ENCODE measurements at places on chromosomes 13 and 19. TPM values are rescaled to one million over a fixed set of nuclear protein-coding genes. Genes with fewer than 3 reads are reported as not detected.

CD33 gene
- 4.4 TPM for total RNA-seq

OLFM2 gene
- 1.8 TPM for total RNA-seq

CBY2 gene
- not detected for total RNA-seq

REEP6 gene
- 0.72 TPM for total RNA-seq

ANGPTL8 gene
- not detected for total RNA-seq

ZNF573 gene
- 10.7 TPM for total RNA-seq

PGLYRP2 gene
- total RNA-seq: not detected

EFNA2 gene
- total RNA-seq: not detected

GRCh38 chr13:49421391-49421790 lies 22.5 kb downstream of the CAB39L start:
- no peak for DNase-seq

GRCh38 chr13:100561599-100562204 lies 26.9 kb downstream of the GGACT start:
- no peak for DNase-seq

- no peak for DNase-seq
Measured at GRCh38 chr19:16372065-16372915, 47.7 kb downstream of the KLF2 start.

GRCh38 chr13:48978942-48979601 lies 3.4 kb downstream of the FNDC3A start:
- no peak for DNase-seq

- peak; percentile 75 for DNase-seq
Measured at GRCh38 chr19:46786236-46787039, 2.0 kb downstream of the SLC1A5 start.

- DNase-seq: no peak
Measured at GRCh38 chr13:50629497-50629896, 214.0 kb downstream of the DLEU7 start.

DNA sequence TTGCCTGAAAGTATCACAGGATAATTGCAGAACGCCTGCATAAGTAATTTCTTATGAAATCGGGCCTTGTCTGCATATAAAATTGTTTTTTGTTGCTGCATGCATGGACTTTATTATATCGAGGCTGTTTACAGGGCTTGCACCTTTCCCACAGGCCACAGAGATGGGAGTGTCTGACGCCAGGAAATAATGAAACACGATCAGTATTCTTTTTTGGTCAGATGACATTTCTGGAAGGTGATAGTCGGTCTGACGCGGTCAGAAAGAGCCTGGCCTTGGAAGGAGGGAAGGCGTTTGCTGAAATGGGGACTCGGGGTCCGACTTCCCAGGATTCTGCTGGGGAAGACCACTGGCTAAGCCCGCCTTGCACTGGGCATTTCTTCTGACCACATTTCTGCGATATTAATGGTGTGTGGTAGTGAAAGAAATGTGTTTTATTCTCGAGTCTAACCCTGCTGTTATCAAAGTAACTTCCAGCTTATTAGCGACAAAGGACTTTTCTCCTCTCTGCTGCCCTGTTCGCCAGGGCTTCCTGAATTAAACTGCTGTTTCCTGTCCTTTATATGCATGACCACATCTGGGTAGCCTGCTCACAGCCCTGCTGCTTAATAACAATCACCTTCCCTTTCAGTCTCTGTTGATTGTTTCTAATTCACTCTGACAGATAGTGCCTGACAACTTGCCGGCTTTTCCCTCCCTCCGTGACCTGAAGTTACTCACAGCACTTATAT lies 11.6 kb upstream of the ZNF536 start:
- no peak for DNase-seq

DNA sequence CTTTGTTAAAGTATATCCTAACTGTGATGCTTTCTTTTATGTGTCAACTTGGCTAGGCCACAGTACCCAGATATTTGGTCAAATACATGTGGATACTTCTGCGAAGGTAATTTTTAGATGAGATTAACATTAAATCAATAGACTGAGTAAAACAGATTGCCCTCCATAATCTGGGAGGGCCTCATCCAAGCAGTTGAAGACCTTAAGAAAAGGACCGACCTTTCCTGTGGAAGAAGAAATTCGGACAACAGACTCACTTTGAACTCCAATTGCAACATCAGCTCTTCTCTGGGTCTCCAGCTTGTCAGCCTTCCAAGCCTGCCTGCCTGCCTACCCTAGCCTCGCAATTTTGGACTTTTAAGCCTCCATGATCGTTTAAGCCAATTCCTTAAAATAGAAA lies 57.9 kb upstream of the DOCK9 start:
- no peak for DNase-seq

DNA sequence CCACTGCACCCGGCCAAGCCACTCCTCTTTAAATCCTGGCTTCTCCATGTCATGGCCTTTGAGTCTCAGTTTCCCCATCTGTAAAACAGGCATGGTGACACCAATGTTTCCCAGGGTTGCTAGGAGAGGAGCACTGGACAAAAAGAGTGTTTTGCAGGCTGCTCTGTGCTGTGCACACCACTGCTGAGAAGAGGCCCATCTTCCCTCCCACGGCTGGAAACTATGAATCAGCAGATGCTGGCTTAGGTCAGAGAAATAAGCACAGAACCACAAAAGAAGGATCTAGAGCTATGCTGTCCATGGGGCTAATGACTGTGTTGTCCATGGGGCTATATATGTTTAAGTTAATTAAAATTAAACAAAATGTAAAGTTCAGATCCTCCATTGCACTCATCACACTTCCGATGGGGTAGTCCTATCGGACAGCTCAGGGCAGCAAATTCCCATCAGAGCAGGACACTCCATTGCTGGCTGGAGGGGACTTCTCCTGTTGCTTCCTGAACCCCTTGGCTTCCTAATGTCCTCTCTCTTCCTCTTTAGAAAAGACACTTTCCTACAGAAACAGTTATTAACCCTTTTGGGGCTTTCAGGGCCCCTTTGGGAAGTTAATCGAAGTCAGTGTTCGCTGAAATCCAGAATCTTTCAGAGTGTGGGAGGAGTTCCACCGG lies 37.1 kb downstream of the TSHZ3 start:
- DNase-seq: no peak

- DNase-seq: no peak
Measured at GRCh38 chr19:44725251-44725650, 23.3 kb upstream of the BCL3 start.

DNA sequence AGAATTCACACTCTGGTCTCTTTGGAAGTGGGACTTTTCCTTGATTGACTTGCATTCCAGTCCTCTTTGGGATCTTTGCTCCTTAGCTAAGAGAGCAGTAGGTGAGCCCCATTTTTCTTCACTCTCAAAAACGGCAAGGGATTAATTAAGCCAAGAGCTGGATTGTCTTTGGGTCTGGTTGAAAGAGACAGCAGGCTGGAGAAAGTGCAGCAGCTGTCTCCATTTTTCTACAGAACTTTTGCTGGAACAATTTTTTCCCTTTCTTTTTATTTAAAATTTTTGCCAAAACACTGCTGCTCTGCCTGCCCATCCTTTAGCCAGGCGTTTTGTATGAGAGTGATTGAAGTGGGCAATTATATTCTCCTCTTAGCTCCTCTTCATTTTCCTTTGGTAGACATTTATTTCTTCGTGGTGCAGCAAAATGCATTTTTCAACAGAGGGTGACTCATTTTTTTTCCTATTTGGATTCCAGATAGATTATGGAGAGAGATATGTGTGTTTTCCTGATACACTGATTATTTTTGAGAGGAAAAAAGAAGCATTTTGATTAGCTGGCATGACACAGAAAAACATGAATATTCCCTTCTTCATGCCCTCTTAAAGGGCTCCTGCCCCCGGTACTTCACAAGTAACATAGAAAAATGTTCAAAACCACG lies 371.2 kb upstream of the NBEA start:
- no peak for DNase-seq

- DNase-seq: no peak
Measured at GRCh38 chr13:83088858-83089257, 793.4 kb downstream of the SLITRK1 start.

DNA sequence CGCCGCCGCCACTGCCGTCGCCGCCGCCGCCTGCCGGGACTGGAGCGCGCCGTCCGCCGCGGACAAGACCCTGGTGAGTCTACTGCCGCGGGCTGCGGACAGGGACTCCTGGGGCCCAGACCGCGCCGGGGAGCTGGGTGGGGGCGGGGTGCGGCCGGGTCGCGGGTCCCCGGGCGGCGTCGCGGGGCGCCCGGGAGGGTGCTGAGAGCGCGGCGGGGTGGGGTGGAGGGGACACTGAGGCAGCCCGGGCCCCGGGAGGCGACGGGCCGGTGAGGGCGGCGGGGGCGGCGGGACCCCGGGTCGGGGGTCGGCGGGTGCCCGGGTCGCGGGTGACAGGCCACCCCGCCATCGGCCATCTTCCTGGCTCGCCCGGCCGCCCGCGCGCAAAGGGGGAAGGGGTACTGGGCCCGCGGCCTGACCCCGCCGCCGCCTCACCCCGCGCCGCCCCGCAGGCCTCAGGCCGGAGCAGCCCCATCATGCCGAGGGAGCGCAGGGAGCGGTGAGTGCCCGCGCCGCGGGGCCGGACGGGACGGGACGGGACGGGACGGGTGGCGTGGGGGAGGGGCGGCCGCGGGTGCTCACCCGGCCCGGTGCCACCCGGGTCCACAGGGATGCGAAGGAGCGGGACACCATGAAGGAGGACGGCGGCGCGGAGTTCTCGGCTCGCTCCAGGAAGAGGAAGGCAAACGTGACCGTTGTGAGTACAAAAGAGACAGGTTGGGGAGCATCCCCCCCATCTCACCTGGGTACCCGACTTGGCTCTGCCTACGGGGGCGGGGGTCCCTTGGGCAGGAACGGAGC lies 489 bp downstream of the CCNE1 start:
- peak; percentile 41 for DNase-seq

DNA sequence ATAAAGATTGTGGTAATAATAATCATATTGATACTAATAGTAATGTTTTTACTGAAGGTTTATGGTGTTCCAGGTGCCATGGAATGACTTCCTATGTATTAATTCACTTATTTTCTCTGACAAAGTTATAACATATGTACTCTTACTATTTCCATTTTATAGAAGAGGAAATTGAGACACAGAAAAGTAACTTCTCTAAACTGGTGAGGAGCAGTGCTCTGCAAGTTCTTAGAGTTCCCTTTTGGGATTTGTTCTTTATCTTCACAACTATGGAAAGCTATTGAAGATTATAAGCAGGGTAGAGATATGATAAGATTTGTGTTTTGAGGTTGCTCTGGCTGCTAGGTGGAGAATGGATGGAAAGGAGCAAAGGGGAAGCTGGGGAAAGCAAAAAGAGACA lies 83.9 kb upstream of the OLFM4 start:
- DNase-seq: no peak

- no peak for DNase-seq
Measured at GRCh38 chr19:5774921-5775320, 9.6 kb downstream of the PRR22 start.

DNA sequence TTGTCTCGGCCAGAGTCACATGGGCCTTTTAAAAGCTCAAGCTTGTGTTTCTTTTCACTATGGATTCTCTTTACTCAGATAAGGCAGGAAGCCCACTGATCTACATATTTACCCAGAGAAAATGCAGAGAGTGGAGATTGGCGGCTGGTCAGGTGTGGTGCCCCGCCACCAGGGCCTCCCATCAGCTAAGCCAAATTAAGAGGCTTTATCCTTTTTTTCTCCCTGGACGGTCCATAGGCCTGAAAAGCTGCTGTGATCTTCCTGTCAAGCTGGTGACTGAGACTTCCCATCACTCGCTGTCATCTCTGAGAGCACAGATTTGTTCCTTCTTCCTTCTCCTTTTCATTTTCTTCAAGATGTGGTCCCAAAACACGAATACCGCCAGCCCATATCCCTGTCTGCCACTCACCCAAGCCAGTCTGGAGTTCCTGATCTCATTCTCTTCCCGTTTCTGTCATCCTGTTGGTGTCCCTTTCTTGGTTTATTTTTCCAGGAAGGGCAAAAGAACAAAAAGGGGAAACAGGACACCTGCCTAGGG lies 1.9 kb downstream of the SAFB start:
- no peak for DNase-seq

DNA sequence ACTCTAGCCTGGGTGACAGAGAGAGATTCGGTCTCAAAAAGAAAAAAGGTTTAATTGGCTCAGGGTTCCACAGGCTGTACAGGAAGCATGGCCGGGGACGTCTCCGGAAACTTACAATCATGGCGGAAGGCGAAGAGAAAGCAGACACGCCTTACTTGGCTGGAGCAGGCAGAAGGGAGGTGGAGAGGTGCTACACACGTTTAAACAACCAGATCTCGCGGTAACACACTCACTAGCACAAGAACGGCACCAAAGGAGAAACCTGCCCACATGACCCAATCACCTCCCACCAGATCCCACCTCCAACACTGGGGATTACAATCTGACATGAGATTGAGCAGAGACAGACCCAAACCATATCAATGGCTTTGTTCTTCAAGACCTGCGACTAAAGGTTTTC lies 12.8 kb downstream of the CASP14 start:
- no peak for DNase-seq

- DNase-seq: peak; percentile 71
Measured at GRCh38 chr19:28883241-28883693, 329.7 kb downstream of the UQCRFS1 start.

- no peak for DNase-seq
Measured at GRCh38 chr13:31433207-31433606, 233.4 kb downstream of the B3GLCT start.

DNA sequence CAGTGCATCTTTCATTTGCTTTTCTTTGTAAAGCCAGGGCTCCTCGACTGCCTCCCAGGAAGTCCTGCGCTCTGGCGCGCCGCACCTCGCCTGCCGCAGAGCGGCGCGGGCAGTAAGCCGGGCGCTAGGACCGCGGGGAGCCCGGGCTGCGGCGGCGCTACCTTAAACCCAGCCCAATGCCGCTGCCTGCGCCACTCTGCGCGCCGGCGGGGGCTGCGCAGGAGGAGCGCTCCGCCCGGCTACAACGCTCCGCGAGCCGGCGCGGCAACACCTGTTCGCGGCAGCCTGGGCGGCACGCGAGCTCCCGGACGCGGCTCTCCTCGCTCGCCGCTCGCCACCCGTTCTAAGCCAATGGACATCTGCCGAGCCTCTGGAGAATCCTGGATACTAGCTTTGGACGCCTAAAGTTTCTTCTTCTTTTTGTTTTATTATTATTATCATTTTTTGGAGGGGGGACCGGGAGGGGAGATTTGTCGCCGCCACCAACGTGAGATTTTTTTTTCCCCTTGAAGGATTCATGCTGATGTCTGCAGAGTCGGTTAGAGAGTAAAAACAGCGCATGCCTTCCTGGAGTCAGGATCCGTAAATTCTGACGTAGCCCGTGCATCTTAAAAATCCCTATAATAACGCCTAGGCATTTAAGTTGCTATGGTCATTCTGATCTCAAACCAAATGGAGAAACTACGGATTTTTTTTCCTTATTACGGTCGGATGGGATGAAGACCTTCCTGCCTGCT lies at the start of gene FGF9:
Gene FGF9, plus strand, starts transcription at position 191 of the 737 bp plus-strand sequence. CDS start 840 bp downstream, outside the sequence.
- DNase-seq: peak; percentile 89

DNA sequence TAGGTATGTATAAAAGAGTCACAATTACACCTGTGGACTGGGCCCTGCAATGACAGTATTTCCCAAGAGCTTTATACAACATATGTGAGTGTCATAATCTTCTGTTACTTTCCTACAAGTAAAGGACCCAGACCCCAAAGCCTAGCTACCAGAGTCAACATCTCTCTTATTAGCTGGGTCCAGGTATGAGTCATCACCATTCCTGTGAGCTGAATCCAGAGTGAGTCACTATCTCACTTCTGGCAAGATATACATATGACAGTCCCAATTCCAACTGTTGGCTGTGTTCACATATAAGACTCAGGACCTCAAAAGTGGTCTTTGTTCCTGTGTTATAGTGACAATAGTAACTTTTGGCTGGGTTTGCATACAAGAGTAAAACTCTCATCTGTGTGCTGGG lies 46.7 kb downstream of the ZNF729 start:
- no peak for DNase-seq
